ENCODE measurements at places on chromosomes 7 and 10. TPM values are rescaled to one million over a fixed set of nuclear protein-coding genes. Genes with fewer than 3 reads are reported as not detected.

- no peak for DNase-seq
Measured at GRCh38 chr10:1903982-1904381, 166.7 kb upstream of the ADARB2 start.

Gene WNT8B
- total RNA-seq, result not detected

Gene HMX2
- 0.15 TPM for total RNA-seq

Gene IGFBP3
- total RNA-seq, result 23.2 TPM

All from colonic mucosa (tissue), 4 donors.